AG04449 (cell line): ENCODE measurements at places on chromosomes 16 and 17.

- no peak for DNase-seq
Measured at GRCh38 chr17:47872651-47873161, 21.7 kb upstream of the SP6 start.

DNA sequence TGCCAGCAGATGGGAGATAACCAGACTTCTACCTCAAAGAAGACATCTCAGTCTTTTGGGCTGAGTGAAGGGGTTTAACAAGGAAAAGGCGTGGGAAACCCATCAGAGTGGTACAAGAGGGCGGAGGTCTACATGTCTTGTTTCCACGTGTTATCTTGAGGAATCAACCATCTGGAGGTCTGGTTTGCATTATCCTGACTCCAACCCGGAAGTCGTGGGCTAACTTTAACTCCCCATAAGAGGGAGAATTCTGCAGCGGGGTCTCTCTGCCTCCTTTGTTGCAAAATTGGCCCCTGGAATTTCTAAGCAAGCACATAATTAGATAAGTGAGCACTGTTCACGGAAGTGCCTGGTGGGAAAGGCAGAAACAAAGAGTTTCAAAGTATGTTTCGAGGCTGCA, 398.7 kb upstream of the C16orf82 start:
- no peak for DNase-seq

DNA sequence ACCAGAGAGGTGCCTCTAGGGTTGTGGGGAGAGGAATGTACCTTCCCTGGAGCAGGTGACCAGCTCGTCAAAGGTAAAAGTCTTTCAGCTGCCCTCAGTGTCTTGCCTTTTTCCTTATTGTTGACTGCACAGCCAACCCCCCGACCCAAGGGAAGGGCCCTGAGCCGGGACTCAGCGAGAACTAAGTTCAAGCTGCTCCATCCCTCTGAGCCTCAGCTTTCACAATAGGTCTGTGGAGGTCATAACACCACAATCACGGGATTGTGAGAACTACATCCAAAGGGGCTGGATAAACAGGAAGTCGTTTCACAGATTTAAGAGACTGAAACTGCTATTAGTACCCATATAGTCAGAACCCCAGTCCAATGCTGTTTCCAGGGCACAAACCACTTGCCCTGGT, 2.6 kb upstream of the KRT36 start:
- DNase-seq: no peak

- DNase-seq: no peak
Measured at GRCh38 chr17:81976332-81977210, 858 bp upstream of the ASPSCR1 start.

DNA sequence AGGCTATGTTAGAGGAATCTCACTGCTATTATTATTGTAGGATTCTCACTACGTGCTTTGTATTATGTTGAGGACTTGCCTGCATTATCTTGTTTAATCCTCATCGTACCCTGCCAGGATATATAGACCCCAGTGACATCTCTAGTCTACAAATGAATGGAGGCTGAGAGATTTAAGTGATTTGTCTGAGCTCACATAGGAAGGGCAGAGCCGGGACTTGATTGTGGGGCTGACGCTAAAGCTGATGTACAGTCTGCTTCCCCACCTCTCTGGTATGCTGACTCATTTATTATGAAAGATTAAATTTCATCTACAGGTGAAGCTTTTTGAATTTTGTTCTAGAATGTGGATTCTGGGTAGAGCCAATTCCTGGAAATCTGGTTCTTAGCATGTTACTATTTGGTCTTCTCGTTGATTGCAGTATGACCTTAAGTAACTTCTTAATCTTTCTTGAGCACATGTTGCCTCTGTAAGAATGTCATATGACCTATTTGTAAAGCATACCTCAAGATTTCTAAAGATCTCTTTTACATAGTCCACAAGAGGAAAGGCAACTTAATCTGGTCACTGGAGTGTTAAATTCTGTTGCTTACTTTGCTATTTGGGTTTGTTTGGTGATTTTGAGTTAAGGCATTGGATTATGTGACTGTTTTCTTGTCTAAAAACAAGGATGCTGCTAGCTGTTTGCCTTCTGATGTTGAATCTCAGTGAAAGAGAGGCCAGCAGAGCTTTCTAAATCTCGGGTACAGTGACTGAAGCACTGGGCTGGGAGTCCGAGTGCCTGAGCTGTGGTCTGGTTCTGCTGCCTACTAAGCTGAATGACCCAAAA, 12.4 kb downstream of the METTL9 start:
- DNase-seq: no peak

DNA sequence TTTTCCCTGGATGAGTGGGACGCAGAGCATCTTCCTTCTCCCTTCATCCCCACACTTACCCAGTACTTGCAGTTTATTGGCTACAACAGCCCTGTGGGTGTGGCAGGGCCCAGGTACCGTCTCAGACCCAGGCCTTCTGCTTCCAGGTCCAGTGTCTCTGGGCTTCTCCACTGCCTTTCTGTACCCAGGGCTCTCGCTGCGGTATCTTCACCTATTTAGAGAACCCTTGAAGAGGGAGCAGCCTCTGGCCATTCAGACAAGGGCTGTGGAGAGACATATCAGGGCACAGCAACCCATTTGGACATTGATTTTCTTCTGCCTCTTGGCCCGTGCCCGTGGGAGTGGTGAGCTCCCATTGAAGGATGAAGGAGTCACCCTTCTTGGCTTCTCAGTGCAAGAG, 17.3 kb downstream of the TBX4 start:
- no peak for DNase-seq

GRCh38 chr16:19116711-19117449, 3.1 kb downstream of the ITPRIPL2 start:
- no peak for DNase-seq

- DNase-seq: no peak
Measured at GRCh38 chr16:53803998-53804397, 100.0 kb downstream of the FTO start.

- no peak for DNase-seq
Measured at GRCh38 chr17:75864448-75864871, 9.3 kb upstream of the WBP2 start.

DNA sequence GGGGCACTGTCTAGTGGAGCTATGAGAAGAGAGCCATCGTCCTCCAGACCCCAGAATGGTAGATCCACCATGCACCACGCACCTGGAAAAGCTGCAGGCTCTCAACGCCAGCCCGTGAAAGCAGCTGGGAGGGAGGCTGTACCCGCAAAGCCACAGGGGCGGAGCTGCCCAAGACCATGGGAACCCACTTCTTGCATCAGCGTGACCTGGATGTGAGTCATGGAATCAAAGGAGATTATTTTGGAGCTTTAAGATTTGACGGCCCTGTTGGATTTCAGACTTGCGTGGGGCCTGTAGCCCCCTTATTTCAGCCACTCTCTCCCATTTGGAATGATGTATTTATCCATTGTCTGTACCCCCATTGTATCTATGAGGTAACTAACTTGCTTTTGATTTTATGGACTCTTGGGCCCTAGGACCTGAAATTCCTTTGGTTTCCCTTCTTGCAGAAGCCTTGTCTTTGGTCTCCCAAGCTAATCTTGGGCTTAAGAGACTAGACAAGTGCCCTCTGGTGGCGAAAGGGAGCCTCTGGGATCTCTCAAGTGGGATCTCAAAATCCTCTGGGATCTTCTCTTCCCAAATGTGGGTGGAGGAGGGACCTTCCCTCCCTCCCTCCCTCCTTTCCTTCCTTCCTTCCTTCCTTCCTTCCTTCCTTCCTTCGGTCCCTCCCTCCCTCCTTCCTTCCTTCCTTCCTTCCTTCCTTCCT, 58.2 kb upstream of the HAPSTR1 start:
- DNase-seq: no peak

DNA sequence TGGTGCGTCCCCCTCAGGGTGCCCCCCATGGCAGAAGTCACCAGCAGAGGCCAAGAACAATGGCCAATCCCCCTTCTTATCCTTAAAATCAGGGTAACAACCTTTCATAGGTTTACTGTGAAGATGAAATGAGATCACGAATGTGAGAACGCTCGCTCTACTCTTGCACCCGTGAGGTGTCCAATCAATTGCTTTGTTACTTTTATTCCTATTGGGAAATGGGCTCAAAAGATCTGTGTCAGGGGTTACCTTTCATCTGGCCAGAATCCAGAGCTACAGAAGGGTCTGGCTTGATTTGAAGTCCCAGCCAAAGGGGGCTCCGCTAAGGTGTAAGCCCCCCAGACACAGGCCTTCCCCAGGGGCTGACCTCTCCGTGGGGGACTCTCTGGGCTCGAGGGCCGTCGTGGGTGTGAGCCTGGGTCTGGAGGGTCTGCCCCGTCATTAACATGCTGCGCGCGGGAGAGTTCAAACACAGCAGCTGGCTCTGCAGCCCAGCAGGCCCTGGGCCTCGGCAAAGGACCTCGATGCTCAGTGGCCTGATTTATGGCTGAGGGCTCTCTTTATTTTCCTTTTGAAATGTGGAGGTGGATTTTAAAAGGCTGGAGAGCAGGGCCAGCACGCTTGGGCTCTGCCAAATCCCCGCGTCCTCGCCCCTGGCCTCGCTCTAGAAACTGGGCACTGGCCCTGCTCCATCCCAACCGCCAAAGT, 10.4 kb downstream of the ABR start:
- DNase-seq: no peak

DNA sequence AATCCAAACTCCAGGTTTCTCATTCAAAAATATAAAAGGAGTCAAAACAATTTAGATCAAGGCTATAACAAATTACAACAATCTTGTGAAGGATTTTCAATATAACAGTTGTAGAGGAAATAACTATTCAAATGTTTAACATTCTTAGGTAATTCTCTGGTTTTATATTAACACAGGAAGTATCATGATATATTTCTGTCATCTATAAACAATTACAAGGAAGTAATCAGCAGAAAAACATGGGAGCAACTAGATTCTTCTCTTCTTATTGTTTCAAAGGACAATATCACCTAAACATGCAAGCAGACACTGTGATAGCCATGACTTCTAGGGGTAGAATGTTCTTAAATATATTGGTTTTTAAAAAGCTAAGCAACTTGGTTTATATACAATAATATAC, 49.9 kb downstream of the FBXL20 start:
- DNase-seq: no peak

GRCh38 chr16:87006789-87007745, 310.1 kb downstream of the C16orf95 start:
- no peak for DNase-seq

DNA sequence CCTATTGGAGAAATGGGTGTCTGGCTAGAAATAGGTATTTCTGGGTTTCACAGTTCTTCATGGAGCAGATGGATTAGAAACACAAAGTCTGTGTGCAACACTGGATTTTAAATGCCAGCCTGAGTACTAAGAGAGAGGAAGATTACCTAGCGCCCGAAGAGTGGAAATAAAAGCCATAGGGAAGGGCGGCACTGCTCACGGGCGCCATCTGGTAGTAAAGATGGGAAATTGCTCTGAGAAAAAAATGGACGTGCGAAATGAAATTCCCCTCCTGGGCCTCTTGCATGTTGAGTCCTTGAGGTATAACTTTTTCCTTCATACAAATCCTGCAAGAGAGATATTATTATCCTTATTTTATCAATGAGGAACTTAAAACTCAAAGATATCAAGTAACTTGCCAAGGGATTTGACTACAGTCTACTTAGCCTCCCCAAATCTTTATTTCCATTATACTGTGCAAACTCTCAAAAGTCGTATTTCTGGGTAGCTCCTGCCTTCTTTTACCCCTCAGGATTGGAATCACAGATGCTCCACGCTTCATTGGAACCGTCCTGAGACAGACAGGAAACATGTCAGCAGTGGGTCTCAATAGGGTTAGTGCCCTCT, 72.8 kb downstream of the MMD start:
- no peak for DNase-seq

- DNase-seq: peak; percentile 46
Measured at GRCh38 chr16:12067714-12068401, 91.3 kb downstream of the SNX29 start.

DNA sequence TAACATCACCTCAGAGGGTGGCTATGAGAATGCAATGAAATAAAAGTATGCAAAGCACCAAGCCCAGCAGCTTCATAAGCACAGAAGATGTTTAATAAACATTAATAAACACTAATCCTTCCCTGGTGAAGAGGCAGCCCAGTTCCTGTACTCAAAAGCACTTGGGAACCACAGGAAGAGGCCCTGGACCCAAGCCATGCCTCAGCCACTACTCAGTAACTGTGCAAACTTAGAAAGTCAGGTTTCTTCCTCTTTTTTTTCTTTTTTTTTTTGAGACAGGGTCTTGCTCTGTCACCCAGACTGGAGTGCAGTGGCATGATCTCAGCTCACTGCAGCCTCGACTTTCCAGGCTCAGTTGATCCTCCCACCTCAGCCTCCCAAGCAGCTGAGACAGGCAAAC, 5.3 kb downstream of the ARHGAP17 start:
- DNase-seq: no peak

- no peak for DNase-seq
Measured at GRCh38 chr16:80741724-80742123, 62.7 kb downstream of the CDYL2 start.

DNA sequence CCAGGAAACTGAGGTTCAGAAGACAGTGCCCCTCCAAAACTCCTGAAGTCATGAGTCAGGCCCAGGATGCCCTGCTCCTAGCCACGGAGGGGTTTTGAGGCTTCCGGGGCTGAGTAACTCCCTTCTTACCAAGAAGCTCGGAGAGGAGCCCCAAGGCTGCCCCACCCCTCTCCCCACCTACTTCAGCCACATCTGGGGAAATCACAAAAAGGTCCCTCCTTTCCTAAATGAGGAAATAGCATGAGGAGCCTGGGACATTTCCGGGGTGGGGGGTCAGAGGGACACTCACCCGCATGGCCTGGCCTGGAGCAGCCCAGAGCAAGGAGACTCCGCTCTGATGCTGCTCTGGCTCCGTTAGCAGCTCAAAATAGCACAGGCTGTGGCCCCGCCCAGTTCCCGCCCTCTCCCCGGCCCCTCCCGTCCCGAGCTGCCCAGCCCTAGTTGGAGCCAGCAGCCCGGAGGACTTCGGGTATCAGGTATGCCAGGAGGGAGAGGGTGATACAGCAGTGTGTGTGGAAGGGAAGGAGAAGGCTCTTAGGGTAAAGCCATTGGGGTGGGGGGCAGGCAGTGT, 40.1 kb downstream of the MYO18A start:
- no peak for DNase-seq

DNA sequence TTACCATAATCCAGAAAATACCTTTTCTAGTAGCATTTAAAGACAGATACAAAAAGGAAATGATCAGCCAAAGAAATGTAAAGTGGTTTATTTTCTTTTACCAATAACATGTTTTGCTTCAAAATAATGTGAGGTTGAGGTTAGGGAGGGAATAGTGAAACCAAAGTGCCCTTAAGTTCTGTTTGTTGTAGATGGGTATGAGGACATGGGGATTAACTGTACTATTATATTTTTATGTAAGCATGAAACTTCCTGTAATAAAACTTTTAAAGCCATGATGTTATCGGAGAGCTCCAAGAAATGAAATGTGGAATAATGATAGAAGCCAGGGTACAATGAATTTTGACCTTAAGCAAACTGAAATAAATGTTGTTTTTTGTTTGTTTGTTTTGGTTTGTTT, 9.9 kb downstream of the C16orf46 start:
- no peak for DNase-seq
